ENCODE measurements at places on chromosomes 12 and 14.

- no peak for DNase-seq
Measured at GRCh38 chr12:43338848-43339526, 213.0 kb downstream of the ADAMTS20 start.

GRCh38 chr14:84433961-84434360 lies 1096.0 kb upstream of the FLRT2 start:
- DNase-seq = no peak

- DNase-seq = no peak
Measured at GRCh38 chr12:112904571-112904970, 2.2 kb upstream of the OAS1 start.

GRCh38 chr14:25001156-25001555 lies 48.8 kb downstream of the STXBP6 start:
- no peak for DNase-seq

GRCh38 chr14:94998110-94998509 lies 159.2 kb downstream of the DICER1 start:
- no peak for DNase-seq

Measured in T47D (cell line).